HuH-7.5 (cell line): ENCODE measurements at places on chromosomes 6 and 20.

DNA sequence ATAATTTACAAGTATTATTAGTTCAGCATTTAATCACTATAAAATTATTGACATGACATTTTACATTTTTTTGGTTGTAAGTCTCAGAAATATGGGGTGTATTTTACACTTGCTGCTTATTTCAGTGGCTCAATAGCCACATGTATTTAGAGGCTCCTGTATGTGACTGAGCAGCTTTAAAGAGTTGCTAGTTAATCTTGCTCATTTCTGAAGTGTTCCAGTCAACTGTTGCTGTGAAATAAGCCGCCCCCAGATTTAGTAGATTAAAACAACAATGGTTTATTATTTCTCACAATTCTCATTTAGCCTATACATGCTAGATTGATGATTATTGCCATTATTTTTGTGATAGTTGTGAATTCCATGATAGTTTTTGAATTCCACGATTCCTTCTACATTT, 23.0 kb downstream of the CD109 start:
- DNase-seq = no peak

DNA sequence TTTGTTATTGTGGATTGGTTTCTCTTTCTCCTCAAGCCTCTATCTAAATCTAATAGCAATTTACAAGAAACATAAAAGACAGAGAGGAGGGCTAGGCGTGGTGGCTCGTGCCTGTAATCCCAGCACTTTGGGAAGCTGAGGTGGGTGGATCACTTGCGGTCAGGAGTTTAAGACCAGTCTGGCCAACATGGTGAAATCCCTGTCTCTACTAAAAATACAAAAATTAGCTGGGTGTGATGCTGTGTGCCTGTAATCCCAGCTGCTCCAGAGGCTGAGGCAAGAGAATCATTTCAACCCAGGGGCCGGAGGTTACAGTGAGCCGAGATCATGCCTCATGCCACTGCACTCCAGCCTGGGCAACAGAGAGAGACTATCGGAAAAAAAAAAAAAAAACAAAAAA, 46.6 kb downstream of the SLC2A12 start:
- DNase-seq = no peak

- no peak for DNase-seq
Observed at GRCh38 chr6:53426667-53427270, 78.0 kb upstream of the ELOVL5 start.

DNA sequence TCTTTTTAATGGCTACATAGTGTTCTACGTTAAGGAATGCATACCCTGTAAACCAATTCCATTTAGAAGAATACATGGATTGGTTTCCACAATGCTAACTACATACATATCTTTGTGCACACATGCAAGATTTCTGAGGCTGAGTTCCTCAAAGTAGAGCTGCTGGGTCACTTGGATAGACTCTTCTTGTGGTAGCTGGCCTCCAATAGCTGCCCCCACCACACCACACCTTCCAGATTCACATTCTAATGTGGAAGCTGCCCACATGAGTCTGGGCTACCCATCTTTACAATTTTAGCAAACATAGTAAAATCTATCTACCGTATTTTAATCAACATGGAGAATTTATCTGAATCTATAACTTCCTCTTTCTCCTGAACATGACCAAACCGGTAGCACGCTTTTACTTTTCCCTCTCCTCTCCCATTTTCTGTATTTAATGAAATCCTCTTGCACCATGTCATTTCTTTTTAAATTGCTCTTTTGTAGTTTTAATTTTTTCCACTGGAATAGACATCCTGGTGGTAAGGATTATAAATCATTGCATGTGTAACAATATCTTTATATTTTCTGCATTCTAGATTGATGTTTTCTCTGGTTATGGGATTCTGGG, 74.7 kb upstream of the CITED2 start:
- DNase-seq = no peak

DNA sequence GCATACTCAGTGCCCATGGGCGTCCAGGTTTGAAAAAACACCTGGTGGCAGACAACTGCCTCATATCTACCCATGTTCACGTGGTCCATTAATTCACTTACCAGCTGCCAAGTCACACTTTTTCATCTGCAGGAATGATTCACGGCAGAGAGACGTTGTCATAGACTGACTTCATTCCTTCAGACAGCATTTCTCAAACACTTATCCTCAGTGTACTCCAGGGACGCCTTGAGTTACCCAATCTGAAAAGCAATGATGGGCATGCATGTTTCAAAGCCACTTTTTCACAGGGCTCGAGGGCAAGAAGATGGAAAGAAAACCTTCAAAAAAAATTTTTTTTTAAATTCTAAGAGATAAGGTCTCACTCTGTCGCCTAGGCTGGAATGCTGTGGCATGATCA, 6.0 kb downstream of the MMP24OS start:
- no peak for DNase-seq

DNA sequence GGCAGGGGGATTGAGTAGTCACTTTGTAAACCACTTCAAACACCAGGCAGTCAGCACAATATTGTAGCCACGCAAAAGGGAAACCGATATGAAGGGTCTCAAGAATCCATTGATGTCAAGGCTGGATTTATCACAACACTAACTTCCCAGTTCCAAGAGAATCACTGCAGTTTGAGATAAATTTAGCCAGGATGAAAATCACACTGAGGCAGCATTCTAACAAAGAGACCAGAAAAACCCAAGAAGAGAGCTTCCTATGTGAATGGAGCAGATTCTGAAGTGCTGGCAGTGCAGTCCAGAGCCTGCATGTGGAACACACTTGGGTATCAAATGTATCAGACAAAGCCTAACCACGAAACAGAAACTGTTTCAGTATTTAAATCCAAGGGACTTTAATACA, 84.6 kb downstream of the KIF16B start:
- no peak for DNase-seq

DNA sequence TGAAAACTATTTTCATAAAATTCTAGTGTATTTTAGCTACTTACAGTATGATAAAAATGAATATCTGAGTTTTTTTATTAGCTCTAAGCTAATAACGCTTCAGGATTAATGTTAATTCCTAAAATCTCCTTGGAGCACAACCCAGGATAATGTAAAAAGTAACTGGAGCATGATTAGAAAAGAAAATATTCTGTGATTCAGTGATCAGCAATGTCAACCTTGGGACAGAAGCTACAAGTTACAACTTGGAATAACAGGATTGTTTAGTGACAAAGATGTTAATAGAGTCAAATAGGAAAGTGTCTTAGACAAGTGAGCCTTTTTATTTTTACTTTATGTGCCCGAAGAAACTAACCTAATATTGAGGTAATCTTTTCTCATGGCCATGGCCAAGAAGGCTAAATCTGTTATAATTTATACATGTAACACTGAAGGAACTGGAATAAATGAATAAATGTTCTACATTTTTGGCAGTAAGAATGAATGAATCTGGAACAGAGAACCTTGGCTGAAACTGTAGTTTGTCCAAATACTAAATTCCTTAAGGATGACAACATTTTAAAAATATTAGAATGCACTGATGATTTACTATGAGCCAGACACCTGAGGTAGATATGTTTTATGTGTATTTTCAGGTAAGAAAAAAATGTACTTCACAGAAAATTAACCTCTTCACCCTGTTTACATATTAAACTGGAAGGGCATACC, 994.0 kb downstream of the GRIK2 start:
- DNase-seq = no peak

DNA sequence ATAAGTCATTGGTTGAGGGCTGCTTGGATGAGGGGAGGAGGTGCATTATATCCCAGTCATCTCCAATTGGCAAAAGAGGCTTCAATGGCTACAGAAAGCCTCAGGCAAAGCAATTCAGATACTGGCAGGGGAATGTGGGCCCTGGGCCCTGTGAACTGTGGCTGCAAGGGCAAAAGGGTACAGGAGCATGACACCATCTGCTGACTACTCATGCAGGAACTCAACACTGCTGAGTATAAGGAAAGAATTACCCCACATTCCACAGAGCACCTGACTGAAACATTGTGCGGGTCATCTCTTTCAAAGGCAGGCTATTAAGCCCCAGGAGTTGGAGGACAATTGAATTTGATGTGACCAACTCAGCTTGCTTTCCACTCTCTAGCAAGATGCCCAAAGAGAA, 92.1 kb upstream of the SPTLC3 start:
- DNase-seq = no peak

DNA sequence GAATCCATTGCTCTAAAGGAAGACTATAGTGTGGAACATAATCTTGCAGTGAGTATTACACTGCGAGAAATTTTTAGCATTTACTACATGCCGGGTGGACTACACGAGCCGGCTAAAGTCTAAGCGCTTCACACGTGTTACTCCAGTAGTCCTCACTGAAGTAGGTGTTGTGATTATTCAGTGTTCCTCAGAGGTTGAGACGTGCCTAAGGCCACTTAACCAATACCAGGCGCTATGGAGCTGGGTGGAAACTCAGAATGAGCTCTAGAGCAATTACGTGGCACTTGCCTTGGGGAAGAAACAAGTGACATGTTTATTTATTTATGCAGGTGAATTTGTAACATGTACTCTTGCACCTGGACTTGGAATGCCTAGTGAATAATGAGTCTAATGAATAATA, 46.4 kb downstream of the SASH1 start:
- DNase-seq = no peak

DNA sequence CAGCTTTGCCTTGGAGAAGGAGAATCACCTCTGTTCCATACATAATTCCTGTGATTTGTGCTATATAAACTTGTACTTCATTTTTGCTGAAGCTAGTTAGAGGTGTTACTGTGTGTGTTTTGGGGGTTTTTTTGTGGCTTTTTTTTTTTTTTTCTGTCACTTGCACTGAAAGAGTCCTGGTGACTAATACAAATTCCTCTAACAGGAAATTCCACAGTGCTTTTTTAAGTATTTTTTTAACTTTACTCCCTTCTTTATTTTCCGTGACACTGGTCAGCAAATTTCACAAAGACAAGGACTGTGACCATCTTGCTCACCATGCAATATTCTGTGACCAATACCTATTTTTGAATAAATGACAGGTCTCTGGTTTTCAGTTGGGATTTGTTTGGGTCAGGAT, 110.5 kb downstream of the ISM1 start:
- DNase-seq = no peak

- no peak for DNase-seq
Observed at GRCh38 chr6:13248584-13248985, 79.8 kb downstream of the TBC1D7 start.

DNA sequence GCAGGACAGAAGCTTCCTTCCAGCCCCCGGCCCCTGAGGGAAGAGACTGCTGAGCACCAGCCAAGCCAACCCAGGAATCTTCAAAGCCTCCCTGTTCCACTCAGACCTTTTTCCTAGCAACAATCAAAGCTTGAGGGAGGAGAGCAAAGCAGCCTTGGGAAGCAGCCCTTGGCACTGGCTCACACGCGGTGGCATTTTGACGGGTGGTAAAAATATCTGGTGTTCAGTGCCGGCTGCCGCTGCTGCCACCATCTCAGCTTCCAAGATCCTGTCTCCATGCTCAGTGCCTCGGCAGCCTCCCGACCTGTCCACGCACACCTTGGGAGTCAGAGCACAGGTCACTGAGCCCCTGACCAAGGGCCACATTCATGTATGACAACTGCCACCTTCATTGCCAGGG, 170.1 kb downstream of the LRFN2 start:
- no peak for DNase-seq

- DNase-seq = no peak
Observed at GRCh38 chr6:72022830-72023229, 136.5 kb downstream of the RIMS1 start.
